IPS-NIHi11 (cell line): ENCODE measurements at places on chromosomes 3 and 15.

DNA sequence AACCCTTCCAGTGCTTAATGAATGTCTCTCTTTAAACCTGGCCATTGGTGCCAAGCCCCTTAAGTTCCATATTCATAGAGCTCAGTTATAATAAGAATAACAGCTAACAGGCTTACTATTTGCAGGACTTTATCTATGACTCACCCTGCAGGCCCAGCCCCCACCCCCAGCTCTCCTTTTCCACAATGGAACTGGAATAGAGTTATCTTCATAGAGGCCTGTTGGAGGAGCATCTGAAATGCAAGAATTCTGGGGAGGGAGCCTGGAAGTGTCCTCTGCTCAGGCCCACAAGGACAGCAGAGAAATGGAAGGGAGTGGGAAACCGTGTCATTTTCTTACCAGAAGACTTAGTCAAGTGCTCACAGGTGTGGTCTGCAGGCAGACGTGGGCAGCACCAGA lies 52.8 kb downstream of the SEMA5B start:
- no peak for DNase-seq

GRCh38 chr15:69393831-69394491 lies 20.2 kb upstream of the KIF23 start:
- DNase-seq, result no peak

DNA sequence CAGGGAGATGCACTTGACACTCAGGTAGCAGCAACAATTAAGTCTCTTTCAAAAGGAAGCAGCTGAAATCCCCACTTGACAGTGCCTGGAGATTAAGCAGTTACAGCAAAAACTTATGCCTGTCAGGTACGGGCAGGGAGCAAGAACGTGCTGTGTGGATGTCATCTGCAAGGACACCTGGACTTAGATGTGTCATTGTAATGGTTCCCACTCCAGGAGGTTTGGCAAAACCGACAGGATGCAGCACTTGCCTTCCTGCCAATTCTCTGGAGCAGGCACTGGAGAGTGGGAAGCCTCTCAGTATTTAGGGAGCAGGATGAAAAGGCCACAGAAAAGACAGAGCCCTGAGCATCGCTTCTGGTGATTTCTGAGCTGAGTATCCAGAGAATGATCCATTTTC lies 292.4 kb downstream of the PDCD6IP start:
- DNase-seq, result no peak

GRCh38 chr3:129747136-129747535 lies 140.7 kb upstream of the PLXND1 start:
- DNase-seq, result no peak

DNA sequence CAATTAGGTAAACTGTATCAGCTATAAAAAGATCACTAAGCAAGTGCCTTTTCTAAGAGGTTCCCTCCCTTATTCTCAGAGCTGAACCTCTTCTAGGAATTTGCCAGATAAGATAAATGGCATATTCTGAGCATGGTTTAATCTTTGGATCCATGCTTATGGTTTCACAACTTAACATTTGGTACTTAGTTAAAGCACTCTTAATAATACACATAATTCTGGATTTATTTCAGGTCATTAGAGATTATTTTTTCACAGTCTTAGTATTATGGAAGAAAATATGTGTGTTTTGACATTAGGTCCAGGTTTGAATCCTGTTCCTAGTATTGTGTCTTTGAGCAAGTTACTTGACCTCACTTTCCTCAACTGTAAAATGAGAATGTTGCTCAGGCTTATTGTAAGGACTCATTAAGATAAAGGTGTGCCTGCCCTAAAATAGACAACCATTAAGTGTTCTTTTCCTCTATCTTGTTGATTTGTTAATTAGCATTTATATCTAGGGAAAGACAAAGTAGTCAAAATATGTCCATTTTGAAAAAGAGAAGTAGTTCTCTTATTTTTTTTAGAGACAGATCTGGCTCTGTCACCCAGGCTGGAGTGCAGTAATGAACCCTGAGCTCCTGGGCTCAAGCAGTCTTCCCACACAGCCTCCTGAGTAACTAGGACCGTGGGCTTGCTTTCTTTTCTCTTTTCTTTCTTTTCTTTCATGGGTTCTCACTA lies 43.4 kb downstream of the TSC22D2 start:
- no peak for DNase-seq

- DNase-seq, result peak; percentile 63
Measured at GRCh38 chr3:73432023-73432705, 192.6 kb downstream of the PDZRN3 start.

DNA sequence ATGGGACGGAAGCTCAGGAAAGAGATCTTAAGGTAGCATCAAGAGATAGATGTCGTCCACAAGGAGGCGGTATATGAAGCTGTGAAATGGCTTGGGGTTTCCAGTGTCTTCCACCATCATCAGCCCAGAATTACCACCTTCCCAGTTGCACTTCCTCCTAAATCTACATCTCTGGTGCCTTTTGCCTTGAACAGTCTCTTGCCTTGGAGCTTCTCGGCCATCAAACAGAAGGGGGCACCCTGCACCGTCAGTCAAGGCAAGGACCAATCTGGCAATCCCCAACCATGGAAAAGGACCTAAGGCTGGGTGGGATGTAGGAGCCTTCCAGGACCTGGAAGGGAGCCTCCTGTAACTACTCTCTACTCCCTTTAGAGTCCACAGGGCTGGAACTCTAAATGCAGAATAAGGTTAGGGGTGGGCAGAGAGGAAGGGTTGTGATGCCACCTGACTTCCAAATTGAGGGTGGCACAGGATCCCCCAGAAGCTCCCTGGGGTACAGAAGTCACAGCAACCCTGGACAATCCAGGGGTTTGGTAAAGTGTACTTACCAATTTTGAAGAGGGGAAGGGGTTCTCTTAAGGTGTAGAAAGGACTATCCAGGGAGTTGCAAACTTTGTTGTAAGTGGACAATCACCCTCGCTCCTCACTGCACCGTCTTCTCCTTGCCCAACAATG lies 1.0 kb upstream of the RYR3 start:
- peak; percentile 30 for DNase-seq

DNA sequence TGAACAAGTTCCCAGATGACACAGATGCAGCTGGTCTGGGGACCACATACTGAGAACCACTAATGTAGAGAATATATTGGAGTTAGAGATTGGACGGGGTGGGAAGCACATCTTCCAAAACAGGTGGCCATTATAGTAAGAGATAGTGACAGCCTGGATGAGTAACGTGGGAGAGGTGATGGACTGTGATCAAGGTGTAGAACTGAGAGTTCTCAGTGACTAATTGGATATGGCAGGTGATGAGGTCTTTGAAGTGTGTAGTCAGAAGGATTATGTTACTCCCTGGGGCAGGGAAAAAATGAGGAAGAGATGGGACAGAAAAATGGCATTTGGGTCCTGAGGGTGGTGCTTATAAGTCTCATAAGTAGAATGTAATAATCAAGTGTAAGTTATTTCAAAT lies 66.6 kb downstream of the KCNMB2 start:
- no peak for DNase-seq

DNA sequence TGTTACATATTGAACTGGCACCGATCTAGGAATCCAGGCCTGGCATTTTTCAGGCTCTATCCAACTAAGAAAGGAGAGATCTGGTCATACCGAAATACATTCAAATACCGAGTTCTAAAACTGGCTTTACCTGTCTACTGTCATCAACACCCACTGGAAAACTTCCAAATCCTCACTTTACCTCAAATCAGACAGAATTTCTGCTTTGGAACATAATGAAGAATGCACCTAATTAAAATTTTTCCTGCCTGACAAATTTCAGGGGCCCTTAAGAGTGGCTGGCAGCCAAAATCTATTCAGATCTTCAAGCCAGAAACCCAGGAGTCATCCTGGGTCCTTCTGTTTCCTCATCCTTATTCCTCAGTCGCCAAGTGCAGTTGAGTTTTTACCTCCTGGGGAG lies 198.6 kb upstream of the FEZF2 start:
- DNase-seq, result no peak

DNA sequence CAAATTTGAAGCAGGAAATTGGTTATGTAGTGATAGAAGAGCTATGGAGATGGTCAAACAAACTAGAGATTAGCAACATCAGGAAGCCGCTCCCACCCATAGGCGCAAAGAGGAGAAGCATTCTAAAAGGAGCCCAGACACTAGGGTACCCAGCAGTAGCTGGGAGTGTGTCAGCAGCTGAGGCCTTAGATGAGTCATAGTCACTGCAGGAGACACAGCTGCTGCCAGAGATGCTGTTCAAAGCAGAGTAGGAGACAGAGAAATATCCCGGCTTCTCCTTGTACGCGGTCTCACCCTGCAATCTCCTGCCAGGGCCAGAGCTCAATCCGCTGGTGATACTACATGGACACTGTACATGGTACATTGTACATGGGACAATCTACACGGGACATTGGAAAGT lies 61.9 kb downstream of the VGLL3 start:
- DNase-seq, result no peak
